Fibroblast of skin of back (primary cell): ENCODE measurements at places on chromosomes 3 and 15.
A peak's percentile ranks its signal among the peaks of the same experiment; 100 is the strongest.

- DNase-seq = no peak
These were observed 57.2 kb downstream of the PLD1 start for GRCh38 chr3:171753025-171753472.

DNA sequence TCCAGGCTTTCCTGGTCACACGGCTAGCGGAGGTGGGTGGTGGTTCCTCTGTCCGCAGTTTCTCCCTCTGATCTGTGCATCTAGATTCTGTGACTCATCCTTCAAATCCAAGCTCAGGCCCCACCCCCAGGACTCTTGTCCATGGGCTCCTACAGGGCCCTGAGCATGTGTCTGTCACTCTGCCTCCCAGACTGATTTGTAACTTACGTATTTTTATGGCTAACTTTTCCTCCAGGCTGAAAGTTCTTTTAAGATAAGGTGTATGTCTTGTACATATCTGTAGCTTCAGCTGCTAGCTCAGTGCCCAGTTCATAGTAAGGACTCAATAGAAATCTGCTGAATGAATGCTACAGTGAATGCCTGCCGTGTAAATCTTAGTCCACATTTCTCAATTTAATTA is 8.0 kb downstream of the ESYT3 start:
- DNase-seq = peak; percentile 78

GRCh38 chr15:39907216-39907615 is 12.8 kb downstream of the GPR176 start:
- DNase-seq = no peak

DNA sequence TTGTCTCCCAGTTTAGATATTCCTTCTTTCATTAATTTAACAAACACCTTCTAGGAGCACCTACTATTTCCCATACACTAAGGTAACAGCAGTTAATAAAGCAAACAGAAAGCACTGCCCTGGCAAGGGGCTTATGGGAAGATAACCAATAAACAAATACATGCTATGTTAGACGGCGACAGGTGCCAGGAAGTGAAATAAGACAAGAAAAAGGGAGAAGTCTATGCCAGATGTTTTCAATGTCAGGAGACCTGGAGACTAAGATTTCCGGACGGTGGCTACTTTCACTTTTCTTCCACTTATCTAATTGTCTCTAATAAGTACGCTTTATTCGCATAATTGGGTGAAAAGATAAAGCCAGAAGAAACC is 32.5 kb upstream of the ZNF445 start:
- peak; percentile 9 for DNase-seq

DNA sequence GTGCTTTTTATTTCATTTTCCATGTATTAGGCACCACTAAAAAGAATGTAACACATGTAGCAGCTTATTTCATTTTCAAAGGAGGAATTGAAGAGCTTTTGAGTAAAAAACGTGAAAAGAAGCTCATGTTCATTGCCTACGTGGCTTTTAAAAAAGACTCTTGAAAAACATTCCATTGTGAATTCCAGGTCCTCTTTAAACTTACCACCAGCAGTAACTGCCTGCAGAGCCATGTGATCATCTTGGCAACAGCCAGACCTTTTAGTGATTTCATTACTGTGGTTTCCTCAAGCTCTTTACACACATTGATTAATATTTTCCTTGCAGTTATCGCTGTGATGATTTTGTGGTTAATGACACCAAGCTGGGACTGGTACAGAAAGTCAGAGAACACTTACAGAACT is 43.8 kb upstream of the FBXL22 start:
- peak; percentile 95 for DNase-seq

DNA sequence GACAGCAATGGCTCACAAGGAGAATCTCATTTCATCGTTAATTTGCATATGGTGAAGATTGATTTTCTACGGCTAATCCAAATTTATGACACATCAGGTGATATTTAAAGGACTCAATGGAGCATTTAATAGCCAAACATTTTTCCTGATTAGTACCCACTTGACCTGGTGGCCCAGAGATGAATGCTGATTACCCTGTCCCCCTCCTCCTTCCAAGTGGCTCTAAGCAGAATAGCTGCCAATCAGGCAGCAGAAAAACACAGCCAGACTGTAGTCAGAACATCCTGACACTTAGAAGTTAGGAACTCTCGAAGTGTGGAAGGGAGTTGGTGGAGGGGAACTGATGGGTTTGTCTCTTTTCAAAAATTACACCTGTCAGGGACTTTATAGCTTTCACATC is 302.5 kb downstream of the ZNF621 start:
- DNase-seq = no peak

GRCh38 chr3:27802425-27802824 is 80.3 kb upstream of the EOMES start:
- DNase-seq = no peak

GRCh38 chr3:100973594-100973993 is 19.6 kb downstream of the ABI3BP start:
- no peak for DNase-seq

DNA sequence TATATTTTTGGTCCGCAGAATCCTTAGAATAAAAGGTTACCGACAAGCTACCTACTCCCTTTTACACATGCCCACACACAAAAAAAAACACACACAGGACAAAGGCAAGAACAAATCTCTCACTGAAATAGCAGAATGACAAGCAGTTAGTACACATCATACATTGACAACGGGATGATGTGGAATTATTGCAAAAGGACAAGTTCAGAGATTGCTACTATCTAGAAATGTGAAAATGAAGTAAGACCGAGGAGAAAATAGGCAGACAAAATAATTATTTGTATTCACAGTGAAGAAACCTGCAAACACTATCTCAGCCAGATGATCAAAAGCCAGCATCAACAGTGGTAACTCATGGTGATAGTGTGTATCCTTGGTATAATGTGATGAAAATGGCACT is 112.2 kb upstream of the C3orf80 start:
- no peak for DNase-seq

GRCh38 chr3:195200010-195200822 is 70.7 kb downstream of the XXYLT1 start:
- no peak for DNase-seq

DNA sequence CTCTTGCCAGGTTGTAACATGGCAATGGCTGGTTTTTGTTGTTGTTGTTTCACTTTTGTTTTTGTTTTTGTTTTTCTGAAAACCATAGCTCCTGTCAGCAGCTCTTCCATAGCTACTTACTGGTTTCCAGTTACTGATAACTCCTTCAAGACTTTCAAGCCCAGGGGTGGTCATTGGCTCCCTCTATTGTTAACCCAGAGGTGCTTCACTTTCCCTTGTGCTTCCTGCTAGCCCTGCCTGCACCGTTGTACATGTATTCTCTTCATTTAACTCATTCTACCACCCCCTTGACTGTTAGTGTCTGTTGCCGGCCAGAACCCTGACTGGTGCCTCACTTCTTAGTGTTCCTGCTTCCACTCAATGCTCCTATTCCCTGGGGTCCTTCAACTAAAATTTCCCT is 4.2 kb upstream of the TRAT1 start:
- DNase-seq = no peak

DNA sequence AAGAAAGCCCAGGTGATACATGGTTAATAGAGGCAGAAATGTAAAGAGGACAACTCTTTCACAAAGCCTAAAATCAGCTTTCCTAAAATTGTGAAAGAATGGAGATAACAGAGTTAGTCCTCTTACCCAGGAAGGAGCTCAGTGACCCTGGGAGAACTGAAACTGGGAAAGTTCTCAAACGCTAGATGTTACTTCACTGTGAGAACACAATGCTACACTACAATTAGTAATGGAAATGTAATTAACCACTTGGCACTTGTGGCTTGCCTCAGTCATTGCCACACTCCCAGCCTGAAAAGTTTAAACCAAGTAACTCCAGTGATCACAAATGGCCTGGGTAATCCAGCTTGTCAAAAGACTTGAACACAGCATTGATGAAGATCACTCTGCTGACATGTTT is 102.7 kb upstream of the FGF7 start:
- no peak for DNase-seq

GRCh38 chr3:74561881-74562280 is 52.6 kb downstream of the CNTN3 start:
- peak; percentile 86 for DNase-seq

GRCh38 chr3:41485484-41485883 is 286.2 kb downstream of the CTNNB1 start:
- no peak for DNase-seq

GRCh38 chr15:57017024-57017423 is 98.6 kb downstream of the TCF12 start:
- peak; percentile 32 for DNase-seq

- DNase-seq = no peak
These were observed 120.3 kb upstream of the SLC6A11 start for GRCh38 chr3:10695595-10696285.

DNA sequence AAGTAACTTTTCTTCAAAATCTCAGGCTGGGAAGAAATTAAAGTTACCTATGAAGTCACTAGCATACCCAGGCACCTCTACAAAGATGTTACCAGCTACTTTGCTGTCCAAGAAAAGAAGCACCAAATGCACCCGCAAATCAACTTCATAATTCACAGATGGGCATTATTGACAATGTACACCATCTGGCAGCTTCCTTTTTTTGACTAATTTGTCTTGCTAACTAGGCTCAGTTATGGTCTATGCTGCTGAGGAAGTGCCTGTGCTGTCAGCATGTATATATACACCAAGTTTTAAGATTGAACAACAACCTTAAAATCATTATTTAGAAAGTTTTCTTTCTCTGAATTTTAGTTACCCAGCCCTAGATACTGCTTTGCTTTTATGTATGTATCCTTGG is 93.8 kb downstream of the NSUN3 start:
- no peak for DNase-seq

GRCh38 chr3:55097441-55097840 is 169.6 kb upstream of the LRTM1 start:
- no peak for DNase-seq

DNA sequence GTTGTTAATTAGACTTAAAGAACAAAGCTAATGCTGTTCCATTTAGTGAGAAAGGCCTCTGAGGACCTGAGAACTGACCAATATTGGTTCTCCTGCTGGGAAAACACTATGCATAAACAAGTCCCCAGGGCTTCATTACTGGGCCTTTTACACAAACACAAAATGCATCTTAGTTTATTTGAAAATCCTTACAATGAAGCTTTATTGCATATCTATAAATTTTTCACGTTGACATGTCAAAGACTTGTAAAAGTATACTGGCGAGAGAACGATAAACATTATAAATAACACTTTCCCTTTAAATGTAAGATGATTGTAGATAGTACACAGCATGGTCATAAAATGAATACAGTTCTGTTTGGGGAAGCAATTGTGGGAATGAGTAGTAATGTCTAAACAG is 151.7 kb downstream of the ROBO2 start:
- DNase-seq = no peak
